ENCODE measurements at places on chromosomes 4 and X. TPM values are rescaled to one million over a fixed set of nuclear protein-coding genes. Genes with fewer than 3 reads are reported as not detected.

Gene GCNA
- polyA plus RNA-seq: 1.1 TPM

Gene AKAP17A
- polyA plus RNA-seq: 37.3 TPM

GRCh38 chr4:187171706-187172339 is 448.2 kb upstream of the FAT1 start:
- DNase-seq: no peak

DNA sequence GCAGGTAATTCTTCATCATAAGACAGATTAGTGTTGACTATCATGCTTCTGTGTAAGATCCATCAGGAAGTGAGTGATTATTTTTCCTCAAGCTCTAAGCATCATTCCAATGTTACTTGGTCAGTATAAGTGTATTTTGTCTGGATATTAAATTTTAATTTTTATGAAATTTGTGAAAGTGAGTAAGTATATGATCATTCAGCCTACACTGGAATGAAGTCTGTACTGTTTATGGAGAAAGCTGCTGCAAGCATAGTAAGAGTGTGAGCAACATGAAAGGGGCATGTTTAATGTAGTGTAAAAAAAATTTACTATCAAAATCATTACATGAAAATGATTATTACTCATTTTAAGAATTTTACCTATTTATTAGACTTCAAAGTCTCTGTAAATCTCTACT is 84.8 kb downstream of the IL15 start:
- DNase-seq: no peak

GRCh38 chr4:152771741-152772533 is 7.6 kb downstream of the TIGD4 start:
- DNase-seq: no peak

Gene TLR10
- polyA plus RNA-seq: 1.7 TPM

- DNase-seq: no peak
Observed at GRCh38 chr4:149347139-149347538, 468.5 kb downstream of the IQCM start.

DNA sequence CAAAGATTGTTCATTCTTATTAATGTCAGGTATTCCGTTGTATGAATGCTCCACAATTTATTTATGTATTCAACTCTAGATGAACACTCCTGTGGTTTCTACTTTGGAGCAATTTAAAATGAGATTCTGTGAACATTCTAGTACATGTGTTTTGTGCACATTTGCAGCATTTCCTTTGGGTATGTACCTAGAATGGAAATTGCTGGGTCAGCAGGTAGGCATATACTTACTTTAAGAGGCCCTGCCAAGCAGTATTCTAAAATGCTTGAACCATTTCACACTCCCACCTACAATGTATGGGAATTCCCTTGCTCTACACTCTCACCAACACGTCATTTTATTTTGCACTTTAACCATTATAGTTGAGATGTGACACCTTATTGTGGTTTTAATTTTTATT is 59.4 kb upstream of the MAGEB2 start:
- no peak for DNase-seq
